Liver (tissue), 10 donors: ENCODE measurements at places on chromosomes 2 and 18.

DNA sequence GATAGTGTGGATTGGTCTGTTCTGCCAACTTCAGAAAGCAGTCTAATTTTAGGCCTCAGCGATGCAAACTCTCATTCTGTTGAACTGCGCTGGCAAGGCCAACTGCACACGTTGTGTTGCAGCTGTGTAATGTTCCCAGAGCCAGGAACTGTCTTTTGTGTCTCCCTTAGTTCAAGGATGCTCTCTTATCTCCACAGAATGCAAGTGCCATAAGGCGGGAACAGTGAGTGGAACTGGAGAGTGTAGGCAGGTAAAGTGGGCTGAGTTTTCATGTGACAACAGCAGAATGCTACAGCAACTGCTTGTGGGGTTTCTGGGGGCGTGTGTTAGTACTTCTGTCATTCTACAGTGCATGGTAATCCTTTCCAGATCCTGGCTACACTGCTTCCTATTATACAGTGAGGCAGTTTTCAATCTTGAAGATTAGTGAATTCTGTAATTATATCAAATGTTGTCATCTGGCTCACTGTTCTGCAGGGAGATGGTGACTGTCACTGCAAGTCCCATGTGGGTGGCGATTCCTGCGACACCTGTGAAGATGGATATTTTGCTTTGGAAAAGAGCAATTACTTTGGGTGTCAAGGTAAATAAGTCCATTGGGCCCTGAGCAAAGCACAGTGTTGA, 125.8 kb downstream of the LAMA3 start:
- no peak for DNase-seq

- no peak for DNase-seq
Observed at GRCh38 chr2:217804791-217805667, 197.8 kb downstream of the TNS1 start.

GRCh38 chr18:22813648-22814328, 119.3 kb upstream of the RBBP8 start:
- DNase-seq = no peak

- DNase-seq = no peak
Observed at GRCh38 chr2:32652555-32653209, 24.8 kb downstream of the TTC27 start.

- no peak for DNase-seq
Observed at GRCh38 chr2:71742953-71743601, 289.7 kb downstream of the DYSF start.

DNA sequence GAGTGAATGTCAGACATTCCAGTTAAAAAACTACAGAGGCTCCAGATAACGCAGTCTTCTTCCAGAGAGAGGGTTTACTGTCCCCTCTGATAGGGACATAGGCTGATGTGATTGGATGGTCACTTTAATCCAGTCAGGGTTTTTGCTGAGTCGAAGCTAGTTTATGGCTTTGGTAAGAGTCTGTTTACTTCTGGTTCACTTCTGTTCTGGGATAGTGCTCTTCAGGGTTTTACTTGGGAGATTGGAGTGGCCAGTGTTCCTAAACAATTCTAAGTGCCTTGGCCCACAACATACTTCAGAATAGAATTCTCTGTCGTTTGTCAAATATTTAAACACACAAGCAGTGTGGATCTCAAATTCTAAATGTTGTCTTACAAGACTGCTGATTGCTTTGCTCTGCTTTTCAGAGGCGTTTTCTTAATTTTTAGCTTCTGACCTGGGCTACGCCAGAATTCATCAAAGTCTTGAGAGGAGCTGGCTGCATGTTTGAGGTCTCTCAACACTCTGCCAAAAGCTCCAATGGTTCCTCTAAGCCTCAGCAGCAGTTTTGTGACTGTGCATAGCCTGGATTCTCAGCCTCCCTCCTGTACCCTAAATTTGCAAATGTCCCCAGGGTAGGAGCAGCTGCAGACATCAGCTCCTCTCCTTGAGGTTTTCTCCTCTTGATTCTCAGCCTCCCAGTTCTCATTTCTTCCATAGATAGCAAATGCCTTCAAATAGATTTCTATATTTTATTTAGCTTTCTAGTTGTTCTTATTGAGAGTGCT, 105.8 kb downstream of the BABAM2 start:
- DNase-seq = no peak

DNA sequence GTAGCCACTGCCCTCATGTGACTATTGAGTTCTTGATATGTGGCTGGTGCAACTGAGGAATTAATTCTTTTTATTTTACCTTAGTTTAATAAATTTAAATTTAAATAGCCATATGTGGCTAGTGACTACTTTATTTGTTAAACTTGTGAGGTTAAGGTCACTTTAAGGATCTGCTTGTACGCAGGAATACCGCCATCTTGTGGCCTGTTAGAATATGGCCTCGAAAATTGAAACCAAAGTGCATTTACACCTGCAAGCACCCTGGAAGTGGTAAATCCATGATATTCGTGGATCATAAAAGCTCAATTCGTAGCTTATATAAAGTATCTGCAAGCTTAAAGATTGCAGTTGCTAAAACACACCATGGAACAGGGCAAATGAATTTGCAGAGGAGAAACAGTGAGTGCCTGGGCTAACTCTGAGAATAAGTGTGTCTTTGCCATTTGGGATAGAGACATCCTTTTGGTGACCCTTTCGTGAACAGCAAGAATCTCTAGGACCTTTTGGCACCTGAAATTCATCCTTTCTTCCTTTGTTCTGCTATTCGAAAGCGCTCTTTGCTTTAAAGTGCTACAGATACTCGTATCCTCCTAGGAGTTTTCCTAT, 59.9 kb upstream of the REG3A start:
- peak; percentile 40 for DNase-seq

DNA sequence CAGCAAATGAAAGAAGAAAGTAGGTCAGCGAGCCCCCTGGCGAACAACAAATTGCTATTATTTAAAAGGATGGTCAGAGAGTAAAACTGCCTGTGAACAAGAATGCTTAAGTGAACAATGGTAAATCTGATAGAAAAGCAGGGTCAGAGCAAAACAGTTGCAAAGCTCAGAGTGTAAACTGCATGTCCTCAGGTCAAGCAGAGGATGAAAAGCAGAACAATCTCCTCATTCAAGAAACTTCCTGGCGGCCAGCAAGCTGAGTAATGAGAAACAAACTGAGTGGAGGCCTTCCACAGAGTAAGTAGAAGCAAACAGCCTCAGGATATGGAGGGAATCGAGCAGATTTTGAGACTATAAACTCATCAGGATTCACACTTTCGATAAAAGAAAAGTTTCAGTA, 117.9 kb downstream of the PPP1R1C start:
- DNase-seq = no peak

- DNase-seq = no peak
Observed at GRCh38 chr2:230796280-230796862, 68.4 kb upstream of the ITM2C start.

GRCh38 chr2:149329068-149329467, 1.3 kb upstream of the LYPD6 start:
- DNase-seq = no peak

- no peak for DNase-seq
Observed at GRCh38 chr2:233756429-233757081, 3.5 kb upstream of the UGT1A1 start.

DNA sequence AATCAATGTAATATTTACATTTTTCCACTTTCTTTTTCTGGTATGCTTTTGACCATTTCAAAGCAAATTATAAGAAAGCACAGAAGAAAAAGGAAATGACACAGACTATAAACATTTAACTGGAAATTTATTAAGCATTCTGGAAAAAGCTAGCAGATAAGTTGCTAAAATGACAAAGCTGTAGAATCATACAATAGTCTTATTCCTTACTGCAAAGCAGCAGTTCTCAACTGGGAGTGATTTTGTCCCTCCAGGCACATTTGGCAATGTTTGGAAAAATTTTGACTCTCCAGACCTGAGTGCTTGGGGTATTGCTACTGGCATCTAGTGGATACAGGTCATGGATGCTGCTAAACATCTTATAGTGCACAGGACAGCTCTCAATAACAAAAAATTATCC, 75.1 kb downstream of the MBD5 start:
- no peak for DNase-seq

GRCh38 chr2:217513258-217513657, 489.5 kb downstream of the TNS1 start:
- no peak for DNase-seq

DNA sequence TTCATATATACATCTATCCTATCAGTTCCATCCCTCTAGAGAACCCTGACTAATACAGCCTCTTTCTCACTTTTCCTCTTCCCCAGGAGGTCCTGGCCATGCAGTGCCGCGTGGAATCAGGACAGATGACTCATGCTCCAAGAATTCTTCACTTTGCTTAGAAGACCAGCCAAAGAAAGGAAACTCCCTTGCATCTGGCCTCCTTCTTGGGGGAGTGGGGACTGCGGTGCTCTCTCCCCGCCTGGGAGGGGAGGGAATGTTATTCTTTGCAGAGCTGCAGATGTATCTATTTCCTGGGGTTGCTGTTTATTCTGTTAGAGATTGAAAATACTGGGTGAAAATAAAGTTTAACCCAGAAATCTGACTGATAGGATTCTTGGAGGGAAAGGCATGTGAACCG, 111.5 kb upstream of the SH3BP4 start:
- DNase-seq = no peak

DNA sequence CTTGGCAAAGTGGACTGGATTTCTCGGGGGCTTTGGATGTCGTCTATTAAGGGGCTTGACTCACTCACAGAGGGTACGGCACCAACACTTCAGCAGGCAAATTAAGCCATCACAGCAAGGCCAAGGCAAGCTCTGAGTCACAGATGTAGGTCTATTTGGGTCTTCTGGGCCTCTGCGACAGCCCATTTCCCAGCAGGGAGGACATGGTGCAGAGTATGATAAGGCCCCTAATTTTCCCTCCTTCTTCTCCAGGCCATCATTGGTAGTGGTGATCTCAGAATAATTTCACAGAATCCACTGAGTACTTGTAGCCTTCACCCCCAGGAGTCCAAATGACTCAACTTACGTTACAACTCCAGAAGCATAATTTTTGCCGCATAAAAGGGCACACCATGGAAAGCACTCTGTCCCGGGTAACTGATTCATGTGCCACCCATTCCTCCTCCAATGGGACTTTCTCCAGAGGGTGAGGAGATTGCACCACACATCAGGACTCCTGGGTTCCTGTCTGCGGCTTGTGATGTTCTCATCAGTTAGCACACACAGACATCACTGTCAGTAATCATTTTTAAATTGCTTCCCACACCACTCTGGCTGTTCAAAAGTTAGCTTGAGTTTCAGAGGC, 164.9 kb downstream of the TXNL1 start:
- DNase-seq = no peak

DNA sequence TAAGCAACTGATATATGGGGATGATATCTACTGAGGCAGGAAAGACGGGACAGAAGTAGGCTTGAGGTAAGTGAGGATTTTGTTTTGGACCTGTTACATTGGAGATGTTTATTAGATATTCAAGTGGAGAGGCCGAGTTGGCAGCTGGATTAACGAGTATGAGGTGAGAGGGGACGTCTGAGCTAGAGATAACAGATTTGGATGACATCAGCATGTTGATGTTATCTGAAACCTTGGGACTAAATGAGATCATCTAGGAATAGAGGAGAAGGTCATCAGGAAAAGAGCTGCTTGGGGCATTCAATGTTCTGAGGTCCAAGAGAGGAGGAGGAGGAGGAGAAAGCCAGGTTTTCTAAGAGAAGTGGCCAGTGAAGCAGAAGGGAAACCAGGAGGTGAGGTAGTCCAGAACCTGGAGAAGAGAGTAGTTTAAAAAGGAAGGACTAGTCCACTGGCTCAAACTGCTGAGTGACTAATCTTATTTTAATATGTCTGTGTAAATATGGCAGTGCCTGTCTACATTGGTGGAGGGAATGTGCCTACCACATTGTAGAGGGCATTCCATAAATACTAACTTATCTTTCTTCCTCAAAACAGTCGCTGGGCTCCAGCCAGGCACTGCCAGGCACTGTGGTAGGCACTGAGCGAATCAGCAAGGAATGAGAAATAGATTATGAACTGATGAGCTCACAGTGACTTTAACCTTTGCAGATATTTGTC, 488.3 kb downstream of the DLGAP1 start:
- no peak for DNase-seq

DNA sequence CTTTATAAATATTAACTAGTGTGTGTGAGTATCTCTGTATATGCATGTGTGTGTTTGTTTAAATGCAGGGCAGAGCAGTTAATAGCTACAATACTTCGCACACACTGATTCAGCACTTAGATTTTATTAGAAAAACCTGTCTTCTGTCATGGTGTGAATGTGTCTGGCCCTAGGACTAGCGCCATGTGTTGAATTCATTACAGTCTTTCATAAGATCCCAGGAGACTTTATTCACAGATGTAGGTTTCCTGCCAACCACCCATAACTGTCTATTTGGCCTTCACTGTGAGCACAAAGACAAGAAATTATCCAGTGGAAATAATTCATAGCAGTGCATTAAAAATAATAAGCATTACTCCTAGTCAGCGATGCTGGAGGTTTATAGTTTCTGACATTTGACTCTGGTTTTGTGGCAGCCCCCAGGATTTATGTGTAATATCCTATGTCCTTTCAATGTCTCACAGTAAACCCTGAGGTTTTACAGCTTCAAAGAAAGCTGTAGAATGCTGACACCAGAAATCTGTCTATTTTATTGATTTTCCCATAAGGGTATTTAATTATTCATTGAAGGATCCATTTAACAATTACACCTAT, 93.9 kb downstream of the ZNF804A start:
- DNase-seq = no peak

- no peak for DNase-seq
Observed at GRCh38 chr2:74416778-74417177, 4.6 kb downstream of the C2orf81 start.

DNA sequence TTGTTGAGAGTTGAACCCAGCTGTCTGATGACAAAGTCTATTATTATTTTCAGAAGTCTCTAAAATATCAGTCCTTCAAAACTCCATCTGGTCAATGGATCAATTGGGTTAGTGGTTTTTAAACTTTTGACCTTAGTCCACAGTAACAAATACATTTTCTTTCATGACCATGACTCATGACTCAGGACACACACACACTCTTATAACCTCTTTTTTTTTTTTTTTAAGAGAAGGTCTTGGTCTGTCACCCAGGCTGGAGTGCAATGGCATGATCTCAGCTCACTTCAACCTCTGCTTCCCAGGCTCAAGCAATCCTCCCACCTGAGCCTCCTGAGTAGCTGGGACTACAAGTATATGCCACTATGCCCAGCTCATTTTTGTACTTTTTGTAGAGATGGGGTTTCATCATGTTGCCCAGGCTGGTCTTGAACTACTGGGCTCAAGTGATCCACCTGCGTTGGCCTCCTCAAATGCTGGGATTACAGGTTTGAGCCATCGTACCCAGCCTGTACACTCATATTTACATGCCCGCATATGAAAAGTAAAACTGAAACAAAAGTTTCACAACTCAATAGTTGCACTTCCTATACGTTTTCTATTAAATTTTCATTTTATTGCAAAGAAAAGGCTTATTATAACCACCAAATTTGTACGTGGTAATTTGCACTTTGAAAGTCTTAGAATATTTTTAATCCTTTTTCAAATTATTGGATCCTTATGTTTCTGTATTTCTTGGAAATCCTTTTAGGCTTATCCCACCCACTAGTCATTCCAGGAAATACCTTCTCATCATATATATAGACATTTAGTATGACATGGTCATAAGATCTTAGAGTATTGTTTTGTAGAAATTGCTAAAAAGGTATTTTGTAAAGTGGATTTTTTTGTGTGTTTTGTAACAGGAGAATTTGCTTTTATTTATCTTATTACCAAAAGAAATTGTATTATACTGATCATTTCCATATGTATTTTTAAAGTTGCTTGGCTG, 199.0 kb downstream of the LPIN1 start:
- no peak for DNase-seq
